Caki2 (cell line): ENCODE measurements at places on chromosomes 6 and 20. TPM values are rescaled to one million over a fixed set of nuclear protein-coding genes. Genes with fewer than 3 reads are reported as not detected.

RAD21L1 gene
- 0.57 and 0.67 TPM in 2 replicates for total RNA-seq

NRN1 gene
- not detected in 2 replicates for total RNA-seq

DNMT3B gene
- total RNA-seq = 52.7 and 54.1 TPM in 2 replicates

TOMM34 gene
- total RNA-seq = 42.3 and 48.0 TPM in 2 replicates

GPR6 gene
- not detected in 2 replicates for total RNA-seq

PSMB9 gene
- total RNA-seq = 80.2 and 123 TPM in 2 replicates

FNDC11 gene
- total RNA-seq = 1.1 and 8.2 TPM in 2 replicates

C20orf204 gene
- total RNA-seq = 1.6 TPM in 1 of 2 replicates, not detected in the other

SNAI1 gene
- 0.10 TPM in 1 of 2 replicates, not detected in the other for total RNA-seq

PI3 gene
- total RNA-seq = not detected in 2 replicates

DOK5 gene
- total RNA-seq = 1.6 and 3.5 TPM in 2 replicates

GHRH gene
- not detected in 2 replicates for total RNA-seq

ZC3H12D gene
- total RNA-seq = 0.30 TPM in 1 of 2 replicates, not detected in the other

FAM184A gene
- 0.10 TPM in 1 of 2 replicates, not detected in the other for total RNA-seq

BANF2 gene
- not detected in 2 replicates for total RNA-seq

GABRR1 gene
- total RNA-seq = 0.61 TPM in 1 of 2 replicates, not detected in the other

KCNK16 gene
- total RNA-seq = not detected in 2 replicates

CPXM1 gene
- not detected in 2 replicates for total RNA-seq

COQ3 gene
- 7.7 and 15.3 TPM in 2 replicates for total RNA-seq

TSPYL1 gene
- total RNA-seq = 31.9 and 37.4 TPM in 2 replicates

MAD2L1BP gene
- total RNA-seq = 39.1 and 46.7 TPM in 2 replicates

AURKA gene
- total RNA-seq = 74.5 and 95.5 TPM in 2 replicates

TPMT gene
- 11.7 and 14.0 TPM in 2 replicates for total RNA-seq

PRICKLE4 gene
- total RNA-seq = 0.20 TPM in 1 of 2 replicates, not detected in the other

VGLL2 gene
- total RNA-seq = not detected in 2 replicates

MAFB gene
- 0.03 TPM in 1 of 2 replicates, not detected in the other for total RNA-seq

HLA-DPB1 gene
- not detected in 2 replicates for total RNA-seq

SUN5 gene
- not detected in 2 replicates for total RNA-seq

HAO1 gene
- total RNA-seq = not detected in 2 replicates

RAET1L gene
- not detected in 2 replicates for total RNA-seq

NINL gene
- 9.2 and 12.9 TPM in 2 replicates for total RNA-seq

FOXC1 gene
- 73.5 and 88.4 TPM in 2 replicates for total RNA-seq

C2 gene
- total RNA-seq = 3.2 and 7.7 TPM in 2 replicates

VPS52 gene
- total RNA-seq = 21.1 and 27.6 TPM in 2 replicates

TMC2 gene
- total RNA-seq = not detected in 2 replicates

BPIFB4 gene
- total RNA-seq = not detected in 2 replicates

GJA10 gene
- total RNA-seq = not detected in 2 replicates

SOBP gene
- total RNA-seq = 0.51 TPM in 1 of 2 replicates, not detected in the other

KIAA1755 gene
- 0.20 TPM in 1 of 2 replicates, not detected in the other for total RNA-seq

NXT1 gene
- 67.0 and 113 TPM in 2 replicates for total RNA-seq

NKAIN4 gene
- total RNA-seq = 2.9 and 5.0 TPM in 2 replicates

BPHL gene
- total RNA-seq = 29.5 and 35.9 TPM in 2 replicates

FERMT1 gene
- total RNA-seq = 7.7 and 25.2 TPM in 2 replicates

TRIM15 gene
- total RNA-seq = not detected in 2 replicates

JPH2 gene
- 0.57 TPM in 1 of 2 replicates, not detected in the other for total RNA-seq

OR5V1 gene
- total RNA-seq = not detected in 2 replicates

PBOV1 gene
- total RNA-seq = not detected in 2 replicates

NKX2-2 gene
- not detected in 2 replicates for total RNA-seq

C6orf58 gene
- total RNA-seq = 1.3 TPM in 1 of 2 replicates, not detected in the other
